ENCODE measurements at places on chromosomes 11 and 22.

DNA sequence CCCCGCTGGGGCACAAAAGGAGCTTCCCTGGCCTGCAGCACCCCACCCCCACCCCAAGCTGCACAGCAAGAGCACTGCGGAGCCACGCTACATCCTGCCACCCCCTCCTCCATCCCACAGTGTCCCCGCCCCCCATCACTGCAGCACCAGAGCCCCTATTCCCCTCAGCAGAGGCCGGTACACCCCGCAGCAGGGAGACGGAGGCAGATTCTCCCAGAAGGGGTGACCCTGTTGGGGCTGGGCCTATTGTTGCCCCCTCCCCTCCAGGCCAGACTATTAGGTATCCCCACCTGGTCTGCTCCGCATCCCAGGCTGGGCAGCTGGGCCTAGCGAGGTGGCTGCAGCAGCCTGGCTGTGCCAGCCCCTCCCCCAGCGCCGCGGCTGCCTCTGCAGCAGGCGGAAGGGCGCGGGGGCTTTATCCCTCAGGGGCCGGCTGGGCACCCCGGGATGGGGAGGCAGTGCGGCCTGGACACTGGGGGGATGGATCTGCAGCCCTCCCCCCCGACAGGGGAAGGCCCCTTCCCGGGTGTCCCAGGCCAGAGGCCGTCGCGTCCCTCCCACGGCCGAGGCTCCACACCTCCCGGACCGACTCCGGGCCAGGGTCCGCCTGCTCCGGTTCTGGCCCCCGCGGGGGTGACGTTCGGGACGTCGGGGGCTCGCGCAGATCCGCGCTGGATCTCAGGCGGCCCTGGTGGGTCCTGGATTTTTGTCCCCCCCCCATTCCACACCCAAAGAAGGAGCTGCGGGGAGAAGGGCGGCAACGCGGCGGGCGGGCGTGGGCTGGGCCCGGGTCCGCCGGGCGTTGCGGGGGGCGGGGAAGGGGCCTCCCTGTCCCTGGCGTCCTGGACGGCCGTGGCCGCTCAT, 943 bp downstream of the DUSP8 start:
- DNase-seq: no peak

DNA sequence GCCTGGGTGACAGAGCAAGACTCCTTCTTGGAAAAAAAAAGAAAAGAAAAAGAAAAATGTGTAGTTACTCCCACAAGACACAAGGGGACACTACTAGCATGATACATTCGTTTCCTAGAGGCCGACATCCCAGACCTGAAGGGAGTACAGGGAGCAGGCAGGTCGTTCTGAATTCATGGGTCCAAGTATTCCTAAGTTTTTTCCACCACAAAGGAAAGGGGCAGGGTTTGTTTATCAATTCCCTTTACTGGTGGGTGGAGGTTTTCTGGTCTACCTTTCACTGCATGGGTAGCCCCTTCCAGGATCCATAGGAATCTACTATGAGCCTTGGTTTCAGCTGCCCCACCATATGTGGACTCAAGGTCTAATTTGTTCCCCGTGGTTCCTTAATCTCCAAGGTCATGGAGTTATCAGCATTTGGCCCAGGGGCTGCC, 11.8 kb downstream of the TIGD3 start:
- DNase-seq: peak; percentile 53

DNA sequence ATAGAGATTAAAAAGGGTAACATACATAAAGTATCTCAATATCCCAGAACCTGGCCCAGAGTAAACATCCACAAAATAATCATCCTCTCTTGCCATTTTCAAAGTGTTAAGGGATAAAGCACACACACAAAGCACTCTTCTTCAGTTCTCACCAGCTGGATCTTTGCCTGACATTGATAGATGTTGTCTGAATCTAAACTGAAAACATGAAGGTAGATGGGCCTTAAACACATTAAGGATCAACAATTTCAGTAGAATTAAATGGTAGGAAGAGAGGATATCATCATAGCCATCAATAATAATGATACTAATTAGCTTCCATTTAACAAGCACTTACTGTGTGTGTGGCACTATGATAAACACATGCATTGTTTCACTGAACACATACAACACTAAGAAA, 261.1 kb downstream of the OPCML start:
- no peak for DNase-seq

DNA sequence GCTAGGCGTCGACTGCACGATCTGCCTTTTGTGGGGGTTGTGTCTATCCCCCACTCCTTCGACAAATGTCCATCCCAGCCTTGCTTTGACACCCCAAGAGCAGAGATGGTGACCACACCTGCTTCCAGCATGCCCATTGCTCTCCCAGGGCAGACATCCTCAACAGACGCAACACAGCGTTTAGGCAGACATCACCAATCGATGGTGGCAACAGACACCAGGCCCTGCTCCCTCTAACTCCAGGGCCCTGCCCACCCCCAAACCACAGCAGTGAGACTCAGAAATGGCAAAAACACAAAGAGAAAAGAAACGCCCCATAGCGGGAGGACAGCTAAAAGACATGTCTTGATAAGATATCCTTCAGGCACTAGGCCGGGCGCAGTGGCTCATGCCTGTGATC, 150.9 kb downstream of the CRYBB2 start:
- DNase-seq: no peak

GRCh38 chr11:133081730-133082452, 450.4 kb downstream of the OPCML start:
- DNase-seq: no peak

DNA sequence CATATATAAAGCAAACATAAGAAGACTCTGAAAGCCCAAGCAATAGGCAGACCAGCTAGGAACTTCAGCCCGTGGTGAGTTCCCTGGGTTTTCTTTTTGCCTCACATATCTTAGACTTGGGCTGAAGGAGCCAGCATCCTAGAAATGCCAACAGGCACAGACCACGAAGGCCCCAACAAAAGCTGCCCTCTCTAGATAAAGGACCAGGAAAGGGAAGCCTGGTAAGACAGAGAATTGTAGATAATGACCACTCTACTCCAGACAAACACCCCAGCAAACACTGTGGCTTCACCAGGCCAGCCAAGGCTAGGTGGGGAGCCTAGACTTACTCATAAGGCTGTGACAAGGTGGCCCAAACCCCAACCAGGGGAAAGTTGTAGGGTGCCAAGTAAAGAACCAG, 11.2 kb downstream of the GAL start:
- DNase-seq: no peak

- no peak for DNase-seq
Measured at GRCh38 chr11:27468209-27468994, 4.2 kb downstream of the LGR4 start.
